Thymus (tissue), 14 donors: ENCODE measurements at places on chromosomes 6 and 20. TPM values are rescaled to one million over a fixed set of nuclear protein-coding genes. Genes with fewer than 3 reads are reported as not detected.

The KCNK16 gene
- polyA plus RNA-seq, result 0.07 TPM

DNA sequence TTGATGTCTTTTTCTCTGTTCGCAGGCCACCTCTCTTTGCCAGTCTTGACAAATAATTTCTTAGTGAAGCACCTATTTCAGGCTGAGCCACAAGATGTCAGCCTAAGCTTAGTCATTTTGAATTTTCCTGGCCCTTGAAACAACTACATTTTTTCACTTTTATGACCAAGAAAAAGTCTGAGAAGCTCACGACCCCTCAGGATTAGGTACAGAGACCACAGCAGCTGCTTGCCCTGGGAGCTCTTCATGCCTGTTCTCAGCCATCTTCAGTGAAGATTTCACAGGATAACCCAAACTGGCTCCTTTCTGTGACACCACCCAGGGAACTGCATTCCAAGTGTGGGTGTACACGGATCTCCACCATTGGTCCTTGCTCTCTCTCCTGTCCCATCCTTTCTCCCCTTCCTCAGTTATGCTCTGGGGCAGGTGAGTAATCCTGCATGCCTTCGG is 38.4 kb upstream of the SPTLC3 start:
- DNase-seq, result no peak

The SLPI gene
- 663 TPM for polyA plus RNA-seq

DNA sequence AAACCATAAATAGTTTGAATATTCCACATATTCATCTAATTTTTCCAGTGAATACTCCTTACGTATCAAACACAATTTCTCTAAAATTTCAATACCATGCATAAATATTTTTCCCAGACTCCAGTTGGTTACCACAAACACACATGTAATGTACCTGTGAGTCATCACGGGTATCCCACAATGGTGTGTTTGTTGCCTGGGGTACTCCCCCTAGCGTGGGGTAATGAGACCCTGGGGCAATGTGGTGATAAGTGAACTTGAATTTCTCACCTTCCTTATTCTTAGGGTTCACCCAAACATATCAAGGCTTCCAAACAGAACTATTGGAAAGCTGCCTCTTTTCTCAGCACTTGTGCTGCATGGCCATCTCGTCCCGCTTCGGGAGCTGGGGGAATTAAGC is 51.0 kb downstream of the STX7 start:
- no peak for DNase-seq

The TAP2 gene
- 39.8 TPM for polyA plus RNA-seq

DNA sequence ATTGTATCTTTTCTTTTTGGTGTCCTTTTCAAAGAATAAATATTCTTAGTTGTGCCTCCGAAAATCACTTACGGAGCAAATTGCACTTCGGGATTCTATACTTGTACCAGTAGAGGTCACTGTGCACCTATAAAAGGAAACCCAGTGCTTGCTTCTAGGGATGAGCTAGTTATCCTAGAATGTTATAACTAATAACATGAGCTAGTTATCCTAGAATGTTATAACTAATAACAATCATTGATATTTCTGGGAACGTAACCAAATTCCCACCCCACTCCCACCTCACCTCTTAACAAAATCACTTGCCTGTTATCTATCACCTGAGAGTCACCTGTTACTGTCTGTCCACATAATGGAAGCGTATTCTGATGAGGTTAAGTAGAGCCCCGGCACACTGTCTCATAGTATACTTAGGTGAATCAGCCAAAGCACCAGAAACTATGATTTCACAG is 126.9 kb upstream of the TIAM2 start:
- peak; percentile 56 for DNase-seq
